ENCODE measurements at places on chromosomes 4 and X. TPM values are rescaled to one million over a fixed set of nuclear protein-coding genes. Genes with fewer than 3 reads are reported as not detected.

LAMP2 gene
- 35.4 TPM for total RNA-seq

GRCh38 chr4:37747772-37748330 is 61.7 kb upstream of the RELL1 start:
- DNase-seq, result no peak

DNA sequence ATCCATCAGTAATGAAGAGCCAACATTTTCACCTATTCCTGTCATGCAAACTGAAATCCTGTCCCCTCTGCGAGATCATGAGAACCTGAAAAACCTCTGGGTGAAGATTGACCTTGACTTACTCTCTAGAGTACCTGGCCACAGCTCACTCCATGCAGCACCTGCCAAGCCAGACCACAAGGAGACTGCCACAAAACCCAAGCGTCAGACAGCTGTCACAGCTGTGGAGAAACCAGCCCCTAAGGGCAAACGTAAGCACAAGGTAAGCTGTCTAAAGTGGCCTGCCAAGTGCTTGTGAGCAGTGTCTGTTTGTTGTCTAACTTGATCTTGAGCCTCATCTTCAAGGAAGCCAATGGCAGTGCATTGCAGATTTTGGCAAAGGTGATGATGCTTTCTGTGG is 455.9 kb downstream of the AFF2 start:
- no peak for DNase-seq

GRCh38 chr4:109754093-109754857 is 24.4 kb upstream of the PLA2G12A start:
- no peak for DNase-seq

TCEAL5 gene
- total RNA-seq, result 0.40 TPM

- no peak for DNase-seq
Observed at GRCh38 chrX:72340041-72340440, 34.3 kb upstream of the CITED1 start.

GRCh38 chrX:10821293-10821692 is 200.9 kb upstream of the MID1 start:
- no peak for DNase-seq

- DNase-seq, result no peak
Observed at GRCh38 chr4:173652283-173652931, 122.4 kb upstream of the HAND2 start.

GRCh38 chrX:1727531-1728027 is 112.7 kb downstream of the ASMT start:
- DNase-seq, result no peak

DNA sequence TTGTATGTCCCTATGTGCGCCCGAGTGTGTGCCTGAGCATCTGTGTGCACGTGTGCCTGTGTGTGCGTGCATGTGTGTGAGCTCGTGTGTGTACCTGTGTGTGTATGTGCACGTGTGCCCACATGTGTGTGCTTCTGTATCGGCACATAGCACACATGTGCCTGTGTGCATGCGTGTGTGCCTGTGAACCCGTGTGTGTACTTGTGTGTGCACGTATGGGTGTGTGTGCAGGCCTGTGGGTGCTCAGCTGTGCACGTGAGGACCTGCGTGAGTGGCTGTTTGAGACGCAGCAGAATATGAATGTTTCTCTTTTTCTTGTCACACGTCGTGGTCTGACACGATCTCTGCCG is 4.3 kb downstream of the AKAP17A start:
- no peak for DNase-seq

- no peak for DNase-seq
Observed at GRCh38 chrX:20654596-20655106, 387.9 kb upstream of the RPS6KA3 start.

GRCh38 chr4:160825644-160826338 is 1338.0 kb downstream of the FSTL5 start:
- DNase-seq, result no peak

DNAAF6 gene
- total RNA-seq, result not detected

DNA sequence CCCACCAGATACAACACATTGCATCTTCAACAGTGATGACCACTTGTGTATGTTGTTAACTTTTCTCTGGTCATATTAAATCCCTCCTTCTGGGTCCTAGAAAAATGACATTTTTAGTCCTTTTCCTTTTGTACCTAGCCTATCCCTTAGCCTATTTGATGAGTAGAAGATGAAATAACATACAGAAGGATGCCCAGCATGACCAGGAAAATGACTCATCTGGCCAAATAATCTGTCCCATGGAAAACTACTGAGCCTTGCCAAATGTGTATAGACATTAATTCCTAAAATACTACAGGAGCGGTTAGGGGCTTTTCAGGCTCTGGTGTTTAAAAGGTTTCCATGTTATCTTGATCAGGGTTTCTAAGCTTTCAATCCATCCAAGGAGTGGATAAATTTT is 129.0 kb upstream of the KCNIP4 start:
- DNase-seq, result no peak

UGT2B17 gene
- total RNA-seq, result 0.32 TPM

- DNase-seq, result peak; percentile 55
Observed at GRCh38 chrX:131633285-131633917, 89.5 kb downstream of the OR13H1 start.

- DNase-seq, result no peak
Observed at GRCh38 chr4:145565328-145565727, 53.9 kb upstream of the MMAA start.

PSAPL1 gene
- total RNA-seq, result not detected

- DNase-seq, result no peak
Observed at GRCh38 chrX:145910017-145910416, 92.4 kb downstream of the SLITRK2 start.

GRCh38 chrX:20995829-20996228 is 378.4 kb upstream of the CNKSR2 start:
- no peak for DNase-seq

GRCh38 chrX:13272426-13272825 is 47.4 kb downstream of the ATXN3L start:
- no peak for DNase-seq

- no peak for DNase-seq
Observed at GRCh38 chr4:126479709-126480108, 1153.0 kb upstream of the INTU start.

MAOA gene
- 43.1 TPM for total RNA-seq

GRCh38 chr4:38383646-38384121 is 280.3 kb upstream of the KLF3 start:
- no peak for DNase-seq

STK26 gene
- total RNA-seq, result 2.2 TPM

DNA sequence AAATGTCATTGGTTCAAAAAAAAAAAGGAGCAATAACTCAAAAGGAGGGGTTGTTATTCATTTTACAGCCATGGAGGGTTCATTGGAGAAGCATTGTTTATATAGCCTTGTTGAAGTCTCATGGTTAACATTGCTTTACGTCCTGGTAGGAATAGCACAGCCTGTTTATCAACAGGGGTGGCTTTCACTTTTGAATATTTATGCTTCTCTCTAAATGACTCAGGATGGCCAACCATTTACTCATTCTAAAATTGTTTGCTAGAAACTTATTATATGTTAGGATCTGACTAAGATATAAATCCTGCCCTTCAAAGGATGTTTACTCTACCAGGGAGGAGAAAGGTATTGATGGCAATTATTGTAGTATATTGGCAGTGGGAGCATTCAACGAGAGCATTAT is 534.1 kb upstream of the GALNTL6 start:
- no peak for DNase-seq

RPL39 gene
- total RNA-seq, result 567 TPM

- DNase-seq, result no peak
Observed at GRCh38 chr4:77065382-77065781, 10.4 kb downstream of the CCNI start.

DNA sequence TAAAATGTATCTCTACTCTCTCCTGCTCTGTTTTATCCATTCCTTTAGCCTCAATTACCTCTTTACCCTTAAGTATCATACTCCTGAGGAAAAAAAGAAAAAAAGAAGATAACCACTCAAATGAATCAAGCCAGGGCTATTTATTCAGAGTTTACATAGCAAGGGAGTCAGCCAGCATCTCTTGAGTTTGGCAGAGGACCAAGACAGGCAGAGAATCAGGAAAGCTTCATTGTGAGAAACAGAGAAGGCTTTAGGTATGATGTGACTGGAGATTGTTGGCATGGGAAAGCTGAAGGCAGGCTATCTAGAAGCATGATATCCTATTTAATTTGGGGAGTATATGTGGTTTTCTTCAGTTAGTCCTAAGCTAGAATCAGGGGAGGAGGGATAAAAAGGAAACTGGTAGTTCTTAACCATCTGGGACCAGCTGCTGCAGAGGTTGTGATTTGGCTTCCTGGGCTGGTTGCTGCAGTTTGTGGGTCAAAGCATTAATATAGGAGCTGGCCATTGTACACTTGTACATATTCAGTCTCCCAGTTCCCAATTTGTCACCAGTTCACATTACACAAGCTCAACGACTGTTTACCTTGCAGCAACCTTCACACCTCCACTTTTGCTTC is 11.2 kb downstream of the APELA start:
- no peak for DNase-seq

DNA sequence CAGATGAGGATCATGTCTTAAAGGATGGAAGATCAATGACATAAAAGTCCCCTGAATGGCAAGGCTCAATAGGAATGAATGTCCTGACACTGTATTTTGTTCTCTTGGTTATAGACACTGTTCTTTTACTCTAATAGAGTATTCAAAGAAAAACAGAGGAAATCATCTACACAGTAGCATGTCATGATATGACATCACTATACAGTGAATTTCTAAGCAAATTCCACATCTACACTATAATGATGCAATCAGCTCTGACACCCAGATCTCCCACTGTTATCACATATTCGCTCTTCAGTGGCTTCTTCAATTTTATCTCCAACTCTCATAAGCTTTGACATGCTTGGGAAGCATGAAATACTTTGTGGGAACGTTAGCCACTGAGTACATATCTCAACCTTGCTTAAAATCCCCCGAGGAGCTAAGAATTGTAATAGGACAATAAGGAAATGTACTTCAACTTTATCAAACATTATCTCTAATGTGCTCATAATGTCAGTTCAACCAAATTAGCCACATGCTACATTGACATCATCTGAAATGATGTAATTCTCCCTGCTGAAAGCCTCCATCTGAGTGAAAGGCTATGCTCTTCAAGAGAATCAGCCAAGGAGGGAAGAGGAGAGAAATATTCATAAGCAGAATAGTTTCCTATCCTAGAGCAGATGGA is 139.6 kb upstream of the PTCHD1 start:
- no peak for DNase-seq

GRCh38 chr4:66539745-66540144 is 869.5 kb upstream of the EPHA5 start:
- no peak for DNase-seq

CHRNA9 gene
- not detected for total RNA-seq

Measured in pancreas (tissue), 10 donors.